ENCODE measurements at places on chromosomes 13 and 19.

DNA sequence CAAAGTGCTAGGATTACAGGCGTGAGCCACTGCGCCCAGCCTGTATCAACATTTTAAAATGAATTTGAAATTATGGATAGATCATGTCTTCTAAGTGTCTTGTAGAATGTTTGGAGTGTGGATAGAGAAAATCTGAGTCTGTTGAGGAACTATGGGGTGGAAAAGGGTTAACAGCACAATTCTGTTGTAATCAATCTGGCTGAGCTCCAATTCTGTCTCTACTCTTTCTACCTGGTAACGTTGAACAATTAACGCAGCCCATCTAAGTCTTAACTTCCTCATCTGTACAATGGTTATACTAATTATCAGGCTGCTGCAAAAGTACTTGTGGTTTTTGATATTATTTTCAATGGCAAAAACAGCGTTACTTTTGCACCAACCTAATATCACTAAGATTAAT lies 4.1 kb downstream of the FPR2 start:
- DNase-seq = no peak

DNA sequence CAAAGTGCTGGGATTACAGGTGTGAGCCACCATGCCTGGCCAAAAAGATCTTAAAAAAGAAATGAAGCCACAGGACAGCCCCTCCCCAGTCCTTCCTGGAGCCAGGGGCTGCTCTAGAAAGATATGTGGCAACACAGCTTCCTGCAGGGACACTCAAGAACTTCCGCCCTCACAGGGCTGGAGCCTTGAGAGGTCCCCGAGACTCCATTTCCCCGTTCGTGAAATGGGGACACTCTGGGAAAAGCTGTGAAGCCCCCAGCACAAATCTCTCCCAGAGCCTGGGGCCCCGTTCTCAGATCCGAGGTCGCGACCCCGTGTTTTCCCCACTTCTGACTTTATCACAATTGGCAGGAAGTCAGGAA lies 2.5 kb upstream of the GPX4 start:
- no peak for DNase-seq

DNA sequence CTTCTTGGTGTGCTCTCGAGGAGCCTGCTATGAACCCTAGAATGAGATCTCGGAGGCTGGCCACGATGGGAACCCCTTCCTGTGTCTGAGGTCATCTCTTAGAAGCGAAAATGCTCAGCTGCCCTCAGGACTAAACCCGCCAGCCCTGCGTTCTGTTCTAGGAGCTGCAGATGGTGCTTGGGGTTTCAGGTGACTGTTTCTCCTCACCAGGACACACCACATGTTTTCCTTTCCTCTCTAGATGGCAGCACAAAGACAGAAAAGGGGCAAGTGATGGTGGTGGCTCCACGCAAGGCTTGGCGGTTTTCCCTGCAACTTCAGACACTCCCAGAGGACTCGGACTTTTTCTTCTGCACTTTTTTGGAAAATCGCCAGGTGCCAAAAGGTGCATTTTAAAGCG lies 60.1 kb downstream of the RNASEH2B start:
- DNase-seq = no peak

GRCh38 chr13:36000028-36000427 lies 131.2 kb downstream of the DCLK1 start:
- no peak for DNase-seq

All from stimulated activated CD4-positive, alpha-beta T cell treated with anti-CD3 and anti-CD28 coated beads, Interleukin-1b, Interleukin-23, amount 100 ng/mL, for 1 hour (primary cell).